ENCODE measurements at places on chromosomes 13 and 19. TPM values are rescaled to one million over a fixed set of nuclear protein-coding genes. Genes with fewer than 3 reads are reported as not detected.

Gene MBD3L4
- not detected for total RNA-seq

Gene ZNF442
- 11.1 TPM for total RNA-seq

Gene KRTDAP
- not detected for total RNA-seq

Gene ANGPTL8
- total RNA-seq, result not detected

Gene LENG9
- total RNA-seq, result 14.4 TPM

Gene IGSF23
- total RNA-seq, result not detected

Gene ICAM4
- 0.95 TPM for total RNA-seq

Gene VSTM2B
- total RNA-seq, result not detected

Gene GPR42
- not detected for total RNA-seq

Gene ZNF549
- 5.7 TPM for total RNA-seq

Gene C19orf33
- total RNA-seq, result not detected

Gene C1QTNF9B
- not detected for total RNA-seq

Gene NDUFA3
- total RNA-seq, result 16.6 TPM

Gene ZNF284
- 2.1 TPM for total RNA-seq

Gene IFNL1
- total RNA-seq, result not detected

Gene PROZ
- total RNA-seq, result not detected
